Central memory CD8-positive, alpha-beta T cell (primary cell): ENCODE measurements at places on chromosomes 11 and 22.
A peak's percentile ranks its signal among the peaks of the same experiment; 100 is the strongest.

DNA sequence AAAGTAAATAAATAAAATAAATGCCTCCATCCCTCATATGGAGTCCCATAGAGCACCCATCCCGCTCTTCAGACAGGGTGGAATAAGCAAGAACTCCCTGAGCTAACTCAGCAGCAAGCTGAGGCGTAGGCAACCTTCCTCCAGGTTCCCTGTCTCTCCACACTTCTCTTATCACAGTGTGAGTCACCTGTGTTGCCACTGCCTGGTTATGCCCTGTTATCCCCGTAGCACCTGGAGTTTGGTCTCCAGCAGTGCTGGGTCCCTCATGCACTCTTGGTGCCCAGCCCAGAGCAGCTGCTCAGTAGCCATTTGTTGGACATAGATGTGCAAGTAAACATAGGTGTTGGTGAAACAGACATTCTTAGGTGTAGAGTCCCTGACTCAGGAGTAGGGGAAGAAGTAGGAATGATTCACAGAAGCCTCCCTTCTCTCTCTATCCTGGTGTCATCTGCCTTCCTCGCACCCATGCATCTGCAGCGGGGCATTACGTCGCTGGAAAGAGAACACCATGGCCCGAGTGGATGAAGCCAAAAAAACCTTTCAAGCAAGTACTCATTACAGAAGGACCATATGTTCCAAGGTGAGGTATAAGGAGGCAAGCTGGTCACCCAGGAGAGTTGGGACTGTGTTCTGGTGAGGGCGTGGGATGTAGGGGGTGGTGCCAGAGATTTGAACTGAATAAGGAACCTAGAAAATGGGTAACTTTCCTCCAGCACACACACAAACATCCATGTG, 56.0 kb downstream of the PISD start:
- DNase-seq, result no peak

GRCh38 chr11:43576320-43576802, 104.2 kb upstream of the HSD17B12 start:
- no peak for DNase-seq

DNA sequence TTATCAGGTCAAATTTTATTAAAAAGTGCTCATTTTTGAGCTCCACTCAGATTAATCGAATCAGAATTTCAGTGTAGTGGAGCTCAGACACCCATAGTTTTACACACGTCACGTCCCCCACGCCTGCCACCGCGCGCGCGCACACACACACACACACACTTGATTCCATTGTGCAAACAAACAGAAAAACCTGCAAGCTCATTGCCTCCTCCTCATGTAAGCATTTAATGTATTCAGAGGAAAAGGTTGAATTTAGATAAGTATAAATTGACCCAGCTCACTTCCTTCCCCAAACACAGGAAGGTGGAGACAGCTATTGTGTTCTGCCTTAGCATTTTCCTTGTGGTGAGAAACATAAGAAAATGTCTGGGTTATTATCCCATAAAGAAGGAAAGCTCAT, 336.7 kb downstream of the LUZP2 start:
- DNase-seq, result no peak

DNA sequence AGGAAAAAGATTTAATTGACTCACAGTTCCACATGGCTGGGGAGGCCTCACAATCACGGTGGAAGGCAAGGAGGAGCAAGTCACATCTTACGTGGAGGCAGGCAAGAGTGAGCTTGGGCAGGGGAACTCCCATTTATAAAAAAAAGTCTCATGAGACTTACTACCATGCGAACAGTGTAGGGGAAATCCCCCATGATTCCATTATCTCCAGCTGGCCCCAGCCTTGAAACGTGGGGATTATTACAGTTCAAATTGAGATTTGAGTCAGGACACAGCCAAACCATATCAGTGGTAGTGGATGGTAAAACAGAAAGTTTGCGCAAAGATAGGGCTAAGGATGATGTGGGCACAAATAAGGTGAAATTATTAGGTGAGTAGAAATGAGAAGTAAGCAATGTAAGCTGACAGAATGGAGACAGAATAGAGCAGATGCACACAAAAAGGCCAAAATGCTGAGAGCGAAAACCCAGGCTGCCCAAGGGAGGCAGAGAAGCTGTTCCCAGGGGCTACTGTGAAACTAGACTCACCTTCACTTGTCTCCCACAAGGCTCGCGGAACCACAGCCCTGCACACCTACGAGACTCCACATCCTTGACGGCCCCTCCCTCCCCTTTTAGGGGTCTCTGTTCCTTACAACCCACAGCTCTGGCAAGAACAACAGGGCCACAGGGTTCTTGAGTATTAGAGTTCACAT, 377.6 kb downstream of the CADM1 start:
- no peak for DNase-seq

GRCh38 chr22:19942157-19943081, 801 bp upstream of the TXNRD2 start:
- no peak for DNase-seq

DNA sequence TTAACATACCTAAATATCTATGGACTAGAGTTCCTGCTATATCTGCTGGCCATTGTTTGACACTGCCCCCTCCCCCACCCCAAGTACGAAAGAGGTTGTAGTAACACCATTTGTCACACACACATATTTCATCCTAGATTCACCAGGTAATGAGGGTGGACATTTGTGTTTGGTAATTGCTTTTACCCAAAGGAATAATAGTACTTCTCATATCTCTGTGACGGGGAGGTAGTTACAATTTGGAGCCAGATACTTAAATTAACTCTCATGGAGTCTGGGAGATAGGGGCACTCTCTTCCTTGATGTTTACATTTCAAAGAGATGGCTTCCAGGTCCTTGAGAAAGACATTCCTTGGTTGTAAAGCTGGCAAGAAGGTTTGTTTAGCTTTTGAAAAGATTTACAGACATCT, 38.7 kb downstream of the REXO2 start:
- no peak for DNase-seq

DNA sequence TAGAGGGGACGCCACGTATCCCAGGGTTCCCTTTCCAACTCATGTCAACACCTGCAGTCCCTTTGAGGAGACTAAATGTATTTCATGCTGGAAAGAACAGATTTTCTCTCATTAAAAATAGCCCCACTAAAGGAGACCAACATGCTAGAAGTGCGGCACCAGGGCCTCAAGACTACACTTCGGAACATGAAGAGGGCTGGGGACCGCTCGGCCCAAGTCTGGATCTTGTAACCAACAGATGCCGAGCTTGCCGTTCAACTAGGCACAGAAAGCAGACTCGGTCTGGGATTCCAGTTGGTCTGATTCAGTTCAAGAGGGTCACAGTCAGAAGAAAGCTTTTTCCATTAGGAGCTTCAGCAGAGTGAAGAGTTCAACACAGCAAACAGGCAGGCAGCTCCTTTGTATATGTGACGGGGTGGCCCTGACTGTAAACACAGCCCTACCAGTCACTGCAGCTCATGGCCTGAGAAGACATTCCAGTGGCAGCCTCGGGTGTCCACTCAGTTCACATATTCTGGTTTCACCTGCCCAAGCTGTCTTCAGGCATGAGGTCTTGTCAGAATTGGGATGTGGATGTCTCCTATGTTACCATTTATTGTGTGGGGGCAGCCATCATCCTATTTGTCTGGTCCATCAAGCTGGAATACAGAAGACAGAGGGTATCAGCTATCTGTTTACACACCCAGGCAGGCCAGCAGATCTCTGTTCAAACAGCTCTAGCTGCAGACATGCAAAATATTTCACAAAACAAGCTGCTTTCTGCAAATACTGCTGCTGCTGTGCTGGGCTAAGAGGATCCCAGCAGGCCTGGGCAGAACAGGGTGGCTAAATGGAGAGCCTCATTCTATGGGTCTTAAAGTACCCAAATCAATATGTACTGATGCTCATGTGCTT, 8.8 kb downstream of the RIC8A start:
- no peak for DNase-seq

- DNase-seq, result no peak
These were observed 41.9 kb upstream of the KIRREL3 start for GRCh38 chr11:127042445-127042844.

GRCh38 chr11:96303980-96304379, 39.0 kb downstream of the MAML2 start:
- DNase-seq, result no peak

- no peak for DNase-seq
These were observed 35.6 kb downstream of the ETS1 start for GRCh38 chr11:128551611-128552335.

DNA sequence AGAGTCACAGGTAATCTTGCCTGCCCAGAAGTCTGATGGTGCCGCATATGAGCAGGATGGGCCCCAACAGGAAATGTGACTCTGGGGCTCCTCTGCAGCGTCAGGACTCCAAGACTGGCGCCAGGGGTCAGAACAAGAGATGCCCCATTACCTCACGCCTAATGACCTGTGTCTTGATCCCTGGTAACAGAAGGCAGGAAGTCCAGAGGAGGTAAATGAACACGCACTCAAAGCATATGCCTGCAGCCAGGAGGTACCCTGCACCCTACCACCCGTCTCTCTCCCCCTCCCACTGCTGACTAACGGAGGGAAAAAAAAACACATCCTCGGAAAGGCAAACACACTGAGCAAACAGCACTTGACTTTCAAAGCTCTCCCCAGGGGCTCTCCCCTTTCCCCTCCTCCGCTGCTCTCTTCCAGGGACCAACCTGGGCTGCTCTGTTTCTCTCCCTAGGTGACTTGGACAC, 37.3 kb downstream of the ABCC8 start:
- DNase-seq, result no peak

DNA sequence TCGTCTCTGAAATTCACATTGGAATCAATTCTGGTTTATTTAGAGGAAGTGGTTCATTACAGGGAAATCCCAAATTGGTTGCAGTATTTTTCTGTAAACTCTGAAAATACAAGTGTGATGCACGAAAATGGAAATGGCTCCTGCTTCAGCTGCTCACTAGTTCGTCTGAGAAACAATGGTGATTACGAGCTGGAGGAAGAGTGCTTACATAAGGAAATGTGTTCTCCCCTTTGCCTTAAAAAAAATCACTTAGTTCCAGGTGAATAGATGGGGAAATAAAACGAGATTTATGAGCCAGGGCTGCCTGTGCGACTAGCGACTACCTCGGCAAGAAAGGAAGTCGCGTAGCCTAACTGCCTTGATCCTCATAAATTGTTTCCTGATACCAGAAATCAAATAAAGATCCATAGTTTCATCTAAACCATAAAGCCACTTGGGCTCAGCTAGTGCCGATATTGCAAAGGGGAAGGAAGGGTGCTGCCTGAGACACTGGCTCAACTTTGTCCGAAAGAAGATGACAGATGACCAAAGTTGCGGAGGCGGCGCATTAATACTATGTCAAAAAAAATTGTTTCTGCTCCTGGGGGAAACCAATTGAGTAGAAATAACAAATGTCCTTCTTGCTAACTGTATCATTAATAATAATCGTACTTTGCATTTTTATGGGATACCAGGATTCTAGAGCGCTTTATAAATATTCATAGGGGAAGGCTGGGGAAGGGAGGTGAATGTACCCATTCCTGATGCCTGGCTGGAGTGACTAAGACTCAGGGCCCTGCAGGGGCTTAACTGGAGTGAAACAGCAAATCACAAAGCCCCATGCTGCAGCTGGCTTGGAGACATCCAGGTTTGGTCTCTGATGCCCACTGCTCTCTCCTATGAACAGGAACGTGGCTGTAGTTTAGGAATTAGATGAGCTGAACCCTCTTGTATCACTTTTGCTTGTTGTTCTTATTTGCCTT, 185.7 kb downstream of the BLID start:
- no peak for DNase-seq

DNA sequence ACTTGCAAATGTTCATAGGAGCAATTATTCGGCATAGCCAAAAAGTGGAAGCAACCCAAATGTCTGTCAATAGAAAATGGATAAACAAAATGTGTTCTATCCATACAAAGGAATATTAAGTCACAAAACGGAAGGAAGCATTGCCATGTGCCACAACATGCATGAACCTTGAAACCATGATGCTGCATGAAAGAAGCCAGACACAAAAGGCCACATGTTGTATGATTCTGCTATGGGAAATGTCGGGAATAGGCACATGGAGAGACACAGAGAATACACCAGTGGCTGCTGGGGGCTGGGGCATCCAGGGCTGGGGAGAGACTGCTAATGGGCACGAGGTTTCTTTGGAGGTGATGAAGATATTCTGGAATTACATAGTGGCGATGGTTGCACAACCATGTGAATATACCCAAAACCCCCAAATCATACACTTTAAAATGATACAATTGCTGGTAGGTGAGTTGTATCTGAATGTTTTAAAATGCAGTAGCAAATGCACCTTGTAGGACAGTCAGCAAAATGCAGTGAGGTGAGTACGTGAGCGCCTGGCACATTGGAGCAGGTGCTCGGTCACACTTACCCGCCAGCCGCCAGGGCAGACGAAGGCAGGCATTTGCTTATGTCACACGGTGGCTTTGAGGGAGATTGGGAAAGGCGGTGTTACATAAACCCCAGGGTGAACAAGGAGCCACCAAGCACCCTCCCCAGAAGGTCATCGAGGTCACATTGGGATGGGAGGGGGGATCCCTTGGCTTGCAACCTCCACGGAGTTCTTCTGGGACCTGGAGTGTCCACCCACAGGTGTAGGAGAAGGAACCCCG, 6.3 kb upstream of the OSM start:
- no peak for DNase-seq

GRCh38 chr11:11848891-11849746, 7.3 kb downstream of the USP47 start:
- DNase-seq, result peak; percentile 48

DNA sequence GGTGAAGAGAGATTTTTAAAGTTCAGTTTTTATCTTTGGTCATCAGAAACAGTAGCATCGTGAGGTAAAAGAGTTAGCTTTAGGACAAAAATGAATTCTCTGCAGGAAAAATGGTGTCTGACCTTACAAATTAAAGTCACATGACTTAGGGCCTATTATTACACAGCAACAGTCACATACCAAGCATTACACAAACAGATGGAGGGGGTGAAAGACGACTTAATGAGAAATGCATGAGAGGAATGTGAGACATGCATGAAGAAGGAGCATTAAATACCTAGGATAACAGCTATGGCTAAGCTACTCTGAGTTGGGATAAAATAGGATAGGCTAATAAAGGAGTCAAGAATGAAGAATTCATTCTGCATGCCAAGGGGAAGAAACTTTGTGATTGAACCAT, 77.5 kb downstream of the BLID start:
- no peak for DNase-seq

DNA sequence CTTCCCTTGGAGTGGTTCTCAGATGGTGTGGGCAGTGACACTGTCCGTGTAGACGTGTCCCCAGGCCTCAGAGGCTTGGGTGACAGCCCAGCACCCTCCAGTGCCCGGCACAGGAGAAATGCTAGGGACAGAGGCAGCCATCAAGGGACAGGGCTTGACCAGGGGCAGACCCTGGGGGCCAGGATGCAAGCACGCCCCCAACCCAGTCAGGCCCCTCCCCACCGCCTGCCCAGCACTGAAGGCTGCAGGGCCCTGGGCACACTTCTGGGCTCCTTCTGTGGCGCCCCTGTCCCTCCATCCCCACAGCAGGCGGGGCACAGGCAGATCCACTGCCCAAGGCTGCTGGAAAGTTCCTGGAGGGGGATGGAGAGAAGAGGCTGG, 11.1 kb downstream of the IGF2 start:
- no peak for DNase-seq

GRCh38 chr11:35619116-35619854, 1.0 kb downstream of the FJX1 start:
- DNase-seq, result no peak

GRCh38 chr22:31929167-31929930, 15.0 kb upstream of the YWHAH start:
- DNase-seq, result no peak

- no peak for DNase-seq
These were observed 82.4 kb downstream of the BLID start for GRCh38 chr11:122033631-122034030.

- DNase-seq, result no peak
These were observed 96.8 kb downstream of the WNT7B start for GRCh38 chr22:45880091-45880715.
